ENCODE measurements at places on chromosomes 13 and 19. TPM values are rescaled to one million over a fixed set of nuclear protein-coding genes. Genes with fewer than 3 reads are reported as not detected.

DNA sequence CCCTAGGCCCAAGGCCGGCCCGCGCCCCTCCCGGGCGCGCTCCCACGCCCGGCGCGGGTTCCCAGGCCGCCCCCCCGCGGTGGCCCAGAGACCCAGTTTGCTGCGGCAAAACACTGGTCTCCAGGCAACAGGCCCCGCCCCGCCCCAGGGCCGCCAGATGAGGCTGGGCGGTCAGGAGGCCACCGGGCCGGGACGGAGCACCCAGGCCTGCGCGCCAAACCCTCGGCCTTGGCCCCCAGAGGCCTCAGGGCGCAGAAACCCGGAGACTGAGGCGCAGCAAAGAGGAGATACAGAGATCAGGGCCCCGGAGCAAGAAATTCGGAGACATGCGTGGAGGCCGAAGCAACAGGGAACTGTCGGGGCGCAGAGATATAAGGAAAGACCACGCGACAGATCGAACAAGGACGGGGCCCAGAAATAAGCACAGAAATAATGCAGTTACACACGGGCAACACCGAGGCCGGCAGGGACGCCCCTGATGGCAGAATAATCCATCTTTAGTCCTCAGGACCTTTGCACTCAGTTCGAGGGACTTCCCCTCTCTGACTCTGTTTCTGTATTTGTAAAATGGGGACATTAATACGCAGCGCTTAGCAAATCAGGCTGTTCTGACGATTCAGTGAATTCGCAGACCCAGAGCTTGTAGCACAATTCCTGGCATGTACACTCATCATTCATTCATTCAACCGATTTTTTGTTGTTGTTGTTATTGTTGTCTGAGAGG is 20.8 kb upstream of the ERCC1 start:
- peak; percentile 91 for DNase-seq

GRCh38 chr13:48647625-48648024 is 6.1 kb upstream of the CYSLTR2 start:
- DNase-seq, result no peak

DNA sequence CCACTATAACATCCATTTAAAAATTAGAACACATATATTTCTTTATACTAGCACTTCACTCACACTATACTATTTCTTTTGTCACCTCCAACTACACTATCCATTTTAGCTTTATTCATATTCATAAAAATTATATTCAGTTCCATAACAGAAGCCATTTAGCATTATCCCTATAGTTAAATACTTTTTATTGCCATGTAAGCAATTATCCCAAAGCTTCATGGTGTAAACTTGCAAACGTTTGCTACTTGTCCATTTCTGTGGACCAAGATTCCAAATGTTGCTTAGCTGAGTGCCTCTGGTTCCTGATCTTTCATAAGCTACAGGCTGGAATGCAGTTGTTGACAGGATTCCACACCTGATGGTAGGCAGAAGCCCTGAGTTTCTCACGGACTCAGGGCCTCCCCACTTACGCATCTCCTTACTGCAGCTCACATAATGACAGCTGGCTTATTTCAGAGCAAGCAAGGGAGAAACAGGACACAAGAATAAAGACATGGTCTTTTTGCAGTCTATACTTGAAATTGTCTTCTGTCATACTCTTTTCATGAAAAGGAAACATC is 1584.8 kb downstream of the SLITRK5 start:
- DNase-seq, result no peak

- DNase-seq, result no peak
Observed at GRCh38 chr13:93218583-93218982, 8.0 kb upstream of the GPC6 start.

DNA sequence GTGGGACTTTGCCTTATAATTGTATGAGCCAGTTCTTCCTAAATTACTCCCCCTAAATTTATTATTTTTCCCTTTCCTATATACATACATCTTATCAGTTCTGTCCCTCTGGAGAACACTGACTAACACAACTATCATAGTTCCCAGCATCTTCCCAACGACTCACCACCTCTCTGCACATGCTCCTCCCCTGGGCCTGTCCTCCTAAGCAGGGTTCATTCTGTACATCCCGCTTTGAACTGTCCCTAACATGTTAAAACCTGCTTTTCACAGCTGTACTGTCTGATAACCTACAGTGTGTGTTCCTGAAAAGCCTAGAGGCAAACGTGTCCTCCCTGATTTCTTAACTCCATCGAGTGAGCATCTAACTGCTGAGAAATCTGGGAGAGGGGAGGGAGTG is 141.7 kb downstream of the EFNB2 start:
- no peak for DNase-seq

DNA sequence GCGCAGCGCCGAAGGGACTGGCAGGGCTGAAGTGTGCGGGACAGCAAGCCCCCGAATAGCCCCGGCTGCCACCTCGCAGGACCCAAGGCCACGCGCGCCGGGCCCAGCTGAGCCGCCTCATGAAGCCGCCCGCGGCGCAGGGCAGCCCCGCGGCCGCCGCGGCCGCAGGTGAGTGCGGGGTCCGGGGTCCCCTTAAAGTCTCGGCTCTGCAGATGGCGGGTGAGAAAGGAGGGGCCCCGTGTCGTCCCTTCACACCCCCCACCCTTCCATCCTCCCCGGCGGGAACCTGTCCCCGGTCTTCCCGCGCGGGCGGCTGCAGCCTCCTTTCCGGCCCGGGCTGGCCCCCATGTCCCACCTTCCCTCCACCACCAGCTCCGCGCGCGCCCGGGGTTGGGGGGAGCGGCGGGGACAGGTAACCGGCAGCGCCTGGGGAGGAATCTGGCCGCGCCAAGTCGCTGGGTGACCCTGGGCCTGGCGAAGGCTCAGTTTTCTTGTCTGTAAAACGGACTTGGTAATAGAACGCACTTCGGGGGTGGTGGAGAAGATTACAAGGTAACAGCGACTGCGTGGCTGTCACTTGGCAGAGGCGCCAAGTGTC is 338 bp downstream of the RGCC start:
- no peak for DNase-seq

- no peak for DNase-seq
Observed at GRCh38 chr19:18675779-18676178, 7.7 kb upstream of the CRTC1 start.

DNA sequence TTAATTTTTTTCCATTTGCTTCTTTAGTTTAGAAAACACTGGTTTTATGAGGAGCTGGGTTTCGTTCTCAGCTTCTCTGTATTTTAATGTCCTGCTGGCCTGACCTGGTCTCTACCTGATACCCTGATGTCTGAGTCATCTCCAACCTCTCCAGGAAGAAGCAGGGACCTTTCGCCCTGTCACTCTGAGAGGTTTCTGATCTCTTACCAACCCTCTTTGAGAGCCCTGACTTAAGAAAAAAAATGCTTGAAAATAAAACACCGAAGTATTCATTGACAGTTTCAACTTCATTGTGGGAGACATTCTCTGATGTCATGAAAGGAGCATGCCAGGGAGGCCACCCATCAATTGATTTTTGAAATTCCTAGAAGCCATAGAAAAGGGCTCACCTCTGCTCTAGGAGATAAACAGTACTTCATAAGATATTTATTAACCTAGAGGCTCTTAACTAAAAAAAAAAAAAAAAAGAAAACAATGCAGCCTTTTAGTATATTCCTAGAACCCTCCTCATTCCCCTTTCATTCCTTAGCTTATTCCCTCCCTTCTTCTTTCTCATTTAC is 234.8 kb downstream of the ENOX1 start:
- no peak for DNase-seq

DNA sequence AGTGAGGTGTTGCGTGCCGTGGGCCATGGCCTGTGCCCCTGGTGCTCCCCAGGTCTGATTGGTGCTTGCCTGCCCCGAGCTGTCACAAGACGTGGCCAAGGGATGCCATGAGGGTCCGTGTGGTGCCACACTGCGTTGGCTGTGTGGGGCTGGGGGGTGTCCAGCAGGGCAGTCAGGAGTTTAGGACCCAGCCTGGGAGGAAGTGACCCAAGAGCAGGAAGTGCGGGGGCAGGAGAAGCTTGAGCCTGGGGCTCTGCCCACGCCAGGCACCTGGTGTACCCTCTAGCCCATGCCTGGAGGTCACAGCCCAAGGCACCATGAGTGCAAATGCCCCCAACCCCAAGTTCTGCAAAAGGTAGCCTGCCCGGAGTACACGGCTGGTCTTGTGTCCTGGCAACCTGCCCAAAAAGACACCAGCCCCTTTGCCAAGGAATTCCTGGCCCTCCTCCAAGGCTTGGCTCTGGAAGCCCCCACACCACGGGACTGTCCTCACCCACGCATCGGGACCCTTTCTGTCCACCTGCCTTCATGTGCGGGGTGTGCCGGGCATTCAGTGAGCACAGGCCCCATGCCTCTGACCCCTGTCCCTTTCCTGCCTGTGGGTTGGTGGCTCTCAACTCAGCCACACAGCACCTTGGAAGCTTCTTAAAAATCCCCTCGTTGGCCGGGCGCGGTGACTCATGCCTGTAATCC is 24.9 kb downstream of the MPND start:
- DNase-seq, result no peak

GRCh38 chr19:18895038-18895823 is 727 bp downstream of the CERS1 start:
- DNase-seq, result peak; percentile 38

DNA sequence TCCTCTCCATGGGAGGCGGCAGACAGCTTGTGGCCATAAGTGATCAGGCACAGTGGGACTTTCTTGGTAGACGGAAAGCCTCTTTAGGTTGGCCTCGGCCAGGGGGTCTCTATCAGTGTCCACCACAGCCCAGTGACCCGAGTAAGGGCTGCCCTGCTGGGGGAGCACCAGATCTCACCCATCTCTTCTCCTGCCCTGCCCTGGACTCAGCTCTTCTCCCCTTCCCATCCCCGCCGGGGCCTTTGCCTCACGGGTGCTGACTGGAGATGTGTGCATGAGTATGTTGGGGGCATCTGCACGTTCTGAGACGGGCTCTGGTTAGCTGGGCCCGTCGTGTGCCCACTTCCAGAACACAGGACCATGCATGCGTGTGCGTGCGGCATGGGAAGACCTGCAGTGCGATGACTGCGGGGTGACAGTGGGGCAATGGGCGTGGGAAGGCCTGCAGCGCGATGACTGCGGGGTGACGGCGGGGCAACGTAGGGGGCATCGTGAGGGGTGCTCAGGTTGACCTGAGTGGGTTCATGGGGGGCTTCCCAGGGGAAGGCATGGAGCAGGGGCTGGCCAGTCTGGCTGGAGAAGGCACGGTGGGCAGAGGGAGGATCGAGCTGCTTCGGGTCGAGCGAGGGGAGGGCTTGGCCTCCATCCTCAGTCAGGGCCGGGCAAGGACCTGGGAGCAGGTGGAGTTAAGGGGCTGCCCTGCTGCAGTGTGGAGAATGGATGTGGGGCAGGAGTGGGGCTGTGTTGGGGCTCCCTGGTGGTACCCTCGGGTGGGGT is 15.9 kb downstream of the EPN1 start:
- DNase-seq, result no peak

DNA sequence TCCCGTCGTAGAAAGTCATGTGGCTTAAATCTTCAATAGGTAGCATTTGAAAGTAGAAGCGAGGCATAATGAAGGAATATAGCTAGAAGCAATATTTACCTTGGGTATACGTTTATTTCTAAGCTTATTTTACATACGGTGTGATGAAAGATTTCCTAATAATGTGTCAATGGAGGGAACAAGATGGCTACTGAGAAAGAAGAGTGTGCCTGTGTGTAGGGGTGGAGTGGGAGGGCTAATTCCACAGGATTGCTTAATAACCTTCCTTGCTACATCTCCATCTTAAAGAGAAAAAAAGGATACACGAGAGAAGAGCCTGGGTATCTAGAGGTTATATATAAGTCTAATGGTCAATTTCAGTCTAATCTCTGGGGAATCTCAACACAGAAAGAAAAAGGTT is 2.0 kb downstream of the SPART start:
- no peak for DNase-seq

DNA sequence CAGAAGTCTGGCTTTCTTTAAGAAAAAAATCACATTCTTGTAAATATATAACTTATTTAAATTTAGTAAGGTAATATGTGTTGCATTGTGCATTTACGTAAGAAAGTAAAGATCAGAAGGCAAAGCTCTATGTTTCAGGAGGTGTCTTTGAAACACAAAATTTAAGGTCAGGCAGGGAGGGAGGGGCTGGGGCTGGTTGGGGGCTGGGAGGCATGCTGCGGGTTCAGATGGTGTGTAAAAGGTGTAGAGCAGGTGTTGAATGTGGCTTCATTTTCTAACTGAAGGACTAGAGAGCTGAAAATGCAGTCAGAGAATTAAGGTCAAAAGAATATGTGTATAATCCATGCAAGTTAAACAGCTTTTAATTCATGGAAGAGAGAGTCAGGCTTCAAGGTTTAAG is 14.3 kb downstream of the FAM216B start:
- no peak for DNase-seq

- no peak for DNase-seq
Observed at GRCh38 chr19:19421299-19421696, 15.8 kb downstream of the GATAD2A start.

DNA sequence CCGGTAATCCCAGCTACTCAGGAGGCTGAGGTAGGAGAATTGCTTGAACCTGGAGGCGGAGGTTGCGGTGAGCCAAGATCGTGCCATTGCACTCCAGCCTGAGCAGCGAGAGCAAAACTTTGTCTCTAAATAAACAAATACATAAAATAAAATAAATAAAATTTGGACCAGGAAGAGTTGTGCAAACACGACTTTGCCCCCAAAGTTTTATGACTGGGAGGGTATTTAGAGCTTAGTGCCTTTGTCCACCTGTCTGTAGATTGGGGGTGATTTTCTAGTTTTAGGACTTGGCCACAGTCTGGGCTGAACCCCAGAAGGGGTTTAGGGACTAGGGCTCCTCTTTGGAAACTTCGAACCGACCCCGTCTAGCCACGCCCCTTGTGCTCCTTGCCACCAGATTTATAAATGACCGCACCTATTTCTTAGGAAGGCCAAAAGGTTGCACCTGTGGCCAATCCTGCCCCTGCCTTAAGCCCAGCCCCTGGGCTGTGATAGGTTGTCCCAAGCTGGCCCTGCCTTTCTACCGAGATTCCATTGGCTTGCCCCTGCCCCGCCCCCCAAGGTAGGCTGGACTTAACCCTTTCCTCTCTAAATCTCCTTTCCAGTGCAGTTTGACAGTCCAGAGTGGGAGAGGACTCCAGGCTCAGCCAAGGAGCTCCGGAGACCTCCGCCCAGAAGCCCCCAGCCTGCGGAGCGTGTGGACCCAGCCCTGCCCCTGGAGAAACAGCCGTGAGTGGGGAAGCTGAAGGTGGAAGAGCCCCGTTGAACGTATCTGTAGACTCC is 5.3 kb downstream of the SHD start:
- no peak for DNase-seq

GRCh38 chr13:59890054-59890453 is 273.7 kb downstream of the DIAPH3 start:
- DNase-seq, result no peak

DNA sequence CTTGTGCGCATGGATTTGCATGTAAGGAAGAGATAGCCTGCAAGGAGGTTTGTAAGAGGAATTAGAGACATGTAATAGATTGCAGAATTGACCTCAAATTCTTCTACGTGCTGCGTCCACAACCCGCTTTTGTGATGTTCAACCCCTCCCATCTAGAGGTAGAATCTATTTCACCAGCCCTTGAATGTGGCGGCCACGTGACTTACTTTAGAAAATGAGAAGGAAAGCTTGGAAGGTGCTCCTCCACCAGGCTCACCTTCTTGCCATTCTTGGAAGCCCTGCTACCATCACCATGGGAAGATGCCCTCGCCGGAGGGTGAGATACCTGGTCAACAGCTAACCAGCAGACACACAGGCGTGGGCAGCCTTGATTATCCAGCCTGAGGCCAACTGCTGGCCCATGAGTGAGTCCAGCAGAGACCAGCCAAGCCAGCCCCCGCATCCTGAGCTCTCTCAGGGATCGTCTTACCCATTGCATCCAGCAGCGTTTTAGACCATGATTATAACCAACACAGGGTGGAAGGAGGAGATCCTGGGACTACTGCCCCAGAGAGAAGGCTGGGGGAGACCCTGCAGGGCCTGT is 7.6 kb upstream of the PEPD start:
- no peak for DNase-seq

RGL3 gene
- 151 TPM for polyA plus RNA-seq

CACNA1A gene
- 1.8 TPM for polyA plus RNA-seq

RNF17 gene
- not detected for polyA plus RNA-seq

THSD1 gene
- polyA plus RNA-seq, result 7.3 TPM

ACP5 gene
- 12.3 TPM for polyA plus RNA-seq
